ENCODE measurements at places on chromosomes 6 and 20. TPM values are rescaled to one million over a fixed set of nuclear protein-coding genes. Genes with fewer than 3 reads are reported as not detected.

Gene LTB
- not detected for total RNA-seq

DNA sequence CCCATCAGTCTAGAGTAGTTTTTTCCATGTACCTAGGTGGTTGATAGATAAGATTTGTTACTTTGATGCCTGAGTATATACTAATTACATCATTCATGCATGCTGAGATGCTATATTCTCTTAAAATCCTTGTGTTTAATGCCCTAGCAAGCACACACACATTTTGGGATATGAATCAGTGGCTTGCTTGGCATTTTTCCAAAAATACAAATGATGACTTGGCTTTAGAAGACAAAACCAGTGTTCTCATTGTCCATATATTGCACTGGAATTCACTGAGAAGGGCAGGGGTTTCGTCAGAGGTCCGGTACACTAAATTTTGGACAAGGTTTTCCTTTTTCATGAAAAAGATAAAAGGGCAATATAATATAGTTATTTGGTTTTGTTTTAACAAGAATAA, 24.9 kb downstream of the GTPBP2 start:
- peak; percentile 17 for DNase-seq

GRCh38 chr6:57261926-57262325, 39.8 kb upstream of the RAB23 start:
- DNase-seq: no peak

DNA sequence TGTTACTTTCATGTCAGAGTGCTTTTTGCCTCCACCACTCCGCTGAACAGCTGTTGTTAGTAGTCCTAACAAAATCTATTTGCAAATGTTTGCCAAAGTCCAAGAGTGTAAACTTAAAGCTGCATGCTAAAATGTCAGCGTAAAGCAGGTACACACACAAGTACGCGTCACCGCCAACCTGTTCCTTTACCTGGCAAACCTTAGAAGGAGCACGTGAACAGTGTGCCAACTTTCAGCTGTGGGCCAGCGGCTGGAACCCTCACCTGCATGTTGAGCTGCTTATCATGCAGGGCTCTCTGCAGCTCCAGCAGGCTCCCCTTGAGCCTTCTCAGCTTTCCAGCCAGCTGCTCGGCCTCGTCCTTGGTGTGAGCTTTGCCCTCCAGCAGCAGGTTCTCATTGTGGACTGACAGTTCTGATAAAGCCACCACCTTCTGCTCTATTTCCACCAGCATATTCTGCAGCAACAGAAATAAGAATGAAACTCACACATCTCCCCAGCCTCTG, 359.3 kb downstream of the SYNE1 start:
- no peak for DNase-seq

DNA sequence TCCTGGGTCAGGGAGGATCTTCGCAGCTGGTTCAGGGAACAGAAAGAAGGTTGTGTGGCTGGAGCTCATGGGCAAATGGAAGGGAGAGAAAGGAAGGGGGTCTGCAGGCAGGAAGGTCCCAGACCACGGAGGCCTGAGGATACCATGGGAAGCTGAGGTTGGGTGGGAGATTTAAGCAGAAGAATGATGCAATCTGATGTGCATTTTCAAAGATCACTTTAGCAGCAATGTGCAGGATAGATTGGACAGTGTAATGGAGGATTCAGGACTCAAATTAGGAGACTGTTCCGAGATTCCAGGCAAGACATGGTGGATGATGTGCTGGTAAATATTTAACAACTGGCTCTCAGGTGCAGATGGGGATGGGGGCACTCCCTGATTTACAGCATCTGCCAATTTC, 5.8 kb upstream of the RRBP1 start:
- DNase-seq: no peak

DNA sequence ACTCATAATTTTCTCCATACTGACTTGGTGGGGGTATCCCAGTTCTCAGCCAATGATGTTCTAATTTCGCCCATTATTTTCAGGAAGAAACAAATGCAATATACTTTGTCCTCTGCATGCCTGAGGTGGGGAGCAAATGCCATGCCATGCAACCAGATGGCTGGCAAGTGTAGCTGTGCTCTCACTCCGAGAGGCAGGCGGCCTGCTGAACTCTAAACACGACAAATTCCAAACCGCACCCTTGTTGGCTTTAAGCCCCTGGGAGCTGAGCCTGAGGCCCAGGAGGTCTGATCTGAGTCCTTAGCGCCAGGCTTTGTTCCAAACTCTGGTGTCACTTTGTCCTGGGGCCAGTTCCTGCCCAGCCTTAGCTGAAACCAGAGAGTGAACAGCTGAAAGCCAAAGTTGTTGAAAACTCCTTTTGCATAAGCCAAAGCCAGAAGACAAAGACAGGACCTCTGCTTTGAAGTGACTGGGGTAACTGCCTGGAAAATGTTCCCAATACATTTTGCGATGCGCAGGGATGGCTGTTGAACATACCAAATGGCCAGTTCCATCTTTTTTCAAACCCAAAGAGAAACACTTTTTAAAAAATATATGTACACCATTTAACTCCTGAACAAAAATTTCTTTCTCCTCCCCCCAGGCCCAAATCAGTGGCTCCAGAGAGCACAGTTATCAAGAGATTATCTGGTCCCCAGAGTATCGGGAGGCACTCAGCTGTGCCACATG, 46.2 kb downstream of the TTI1 start:
- no peak for DNase-seq

Gene OPN5
- total RNA-seq: not detected

GRCh38 chr20:25084626-25085187, 2.8 kb upstream of the VSX1 start:
- DNase-seq: no peak

- no peak for DNase-seq
Measured at GRCh38 chr20:49797344-49797615, 15.3 kb upstream of the SLC9A8 start.

GRCh38 chr6:47811443-47811842, 29.6 kb downstream of the OPN5 start:
- DNase-seq: no peak

DNA sequence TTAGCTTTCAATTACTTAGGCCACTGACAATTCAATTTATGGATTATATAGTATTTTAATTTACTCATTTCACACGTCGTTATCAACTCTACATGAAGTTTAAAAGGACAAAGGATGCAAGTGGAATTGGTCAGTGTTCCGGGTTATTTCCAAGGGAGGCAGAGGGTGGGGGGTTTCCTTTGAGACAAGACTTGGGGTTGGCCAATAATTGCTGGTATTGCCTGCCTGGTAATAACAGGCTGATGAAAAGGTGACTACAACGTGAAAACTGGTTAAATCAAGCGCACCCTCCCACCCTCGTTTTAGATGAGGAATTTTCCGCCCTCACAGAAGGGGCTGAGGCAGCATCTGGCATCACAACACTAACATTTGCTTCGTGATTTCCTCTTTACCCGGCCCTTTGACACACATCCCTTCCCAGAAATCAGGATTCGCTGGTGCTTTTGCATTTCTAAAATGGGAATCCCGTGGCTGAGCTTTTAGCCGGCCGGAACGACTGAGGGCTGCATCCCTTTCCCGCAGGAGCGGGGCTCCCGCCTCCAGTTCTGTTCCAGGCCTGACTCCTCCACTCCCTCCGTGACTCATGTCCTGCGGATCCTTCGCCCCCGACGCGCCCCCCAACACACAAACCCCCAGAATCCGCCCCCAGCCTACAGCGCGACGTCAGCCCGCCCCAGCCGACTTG, 999 bp upstream of the PIM1 start:
- no peak for DNase-seq

GRCh38 chr20:12207875-12208274, 290.2 kb downstream of the BTBD3 start:
- peak; percentile 54 for DNase-seq

Gene EMILIN3
- 1.7 TPM for total RNA-seq

DNA sequence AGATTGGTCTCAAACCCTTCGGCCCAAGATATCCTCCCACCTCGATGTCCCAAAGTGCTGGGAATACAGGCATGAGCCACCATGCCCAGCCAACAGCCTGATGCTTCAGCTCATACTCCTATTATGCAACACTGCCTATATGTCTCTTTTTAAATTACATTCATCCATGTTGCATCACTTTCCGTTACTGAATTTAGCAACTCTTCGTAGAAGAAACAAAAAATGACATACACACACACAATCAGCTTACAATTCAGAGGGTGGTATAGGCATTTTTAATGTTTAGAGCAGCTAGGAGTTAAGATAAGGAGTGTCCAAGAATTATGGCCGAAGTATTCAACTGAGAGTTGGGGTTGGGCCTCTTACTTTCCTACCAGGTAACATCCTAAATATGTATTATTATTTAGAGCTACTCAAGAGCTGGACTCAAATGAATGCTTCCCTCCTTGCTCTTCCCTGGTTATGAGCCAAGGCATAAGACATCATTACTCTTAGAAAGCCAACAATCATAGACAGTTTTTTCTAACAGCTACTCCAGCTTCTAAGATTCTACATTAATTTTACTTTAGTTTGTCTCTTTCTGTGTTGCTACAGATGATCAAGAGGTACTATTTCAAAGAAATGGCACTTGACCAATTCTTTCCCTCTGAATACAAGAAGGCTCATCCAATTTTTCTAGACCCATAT, 62.0 kb upstream of the BMP5 start:
- DNase-seq: no peak

Gene USP49
- 10.5 TPM for total RNA-seq

DNA sequence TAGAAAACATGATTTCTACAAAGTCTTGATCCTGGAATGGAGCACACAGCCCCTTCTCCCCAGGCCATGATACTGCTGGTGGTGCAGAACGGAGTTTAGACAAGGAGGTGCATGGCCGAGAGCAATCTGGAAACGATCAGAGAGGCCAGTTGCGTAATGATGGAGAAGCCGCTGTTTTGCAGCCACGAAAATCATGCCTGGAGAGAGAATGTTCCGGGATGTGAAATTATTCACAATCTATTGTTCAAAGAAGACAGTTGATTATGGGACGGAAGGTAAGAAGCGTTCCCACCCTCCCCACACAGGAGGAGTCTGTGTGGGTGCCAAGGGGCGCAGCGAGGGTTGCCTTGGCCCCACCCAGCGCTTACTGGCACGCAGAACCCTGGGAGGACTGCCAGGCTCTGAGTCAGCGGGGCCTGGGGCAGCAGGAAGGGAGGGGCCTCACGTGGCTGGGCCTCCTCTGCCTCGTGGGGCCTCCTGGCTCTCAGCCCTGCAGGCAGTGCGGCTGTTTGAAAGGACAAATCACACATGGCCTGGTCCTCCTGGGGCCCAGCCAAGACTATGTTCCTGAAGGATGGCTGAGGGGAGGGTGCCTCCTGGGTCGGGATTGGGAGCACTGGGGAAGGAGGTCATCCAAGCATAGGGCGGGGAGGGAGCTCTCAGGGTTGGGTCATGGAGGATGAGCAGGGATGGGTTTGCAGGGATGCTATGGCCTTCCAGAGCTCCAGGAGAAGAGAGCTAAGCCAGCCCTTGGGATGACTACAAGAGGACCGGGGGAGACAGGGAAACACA, 8.7 kb upstream of the AP5S1 start:
- DNase-seq: peak; percentile 98

Gene BNIP5
- total RNA-seq: not detected

DNA sequence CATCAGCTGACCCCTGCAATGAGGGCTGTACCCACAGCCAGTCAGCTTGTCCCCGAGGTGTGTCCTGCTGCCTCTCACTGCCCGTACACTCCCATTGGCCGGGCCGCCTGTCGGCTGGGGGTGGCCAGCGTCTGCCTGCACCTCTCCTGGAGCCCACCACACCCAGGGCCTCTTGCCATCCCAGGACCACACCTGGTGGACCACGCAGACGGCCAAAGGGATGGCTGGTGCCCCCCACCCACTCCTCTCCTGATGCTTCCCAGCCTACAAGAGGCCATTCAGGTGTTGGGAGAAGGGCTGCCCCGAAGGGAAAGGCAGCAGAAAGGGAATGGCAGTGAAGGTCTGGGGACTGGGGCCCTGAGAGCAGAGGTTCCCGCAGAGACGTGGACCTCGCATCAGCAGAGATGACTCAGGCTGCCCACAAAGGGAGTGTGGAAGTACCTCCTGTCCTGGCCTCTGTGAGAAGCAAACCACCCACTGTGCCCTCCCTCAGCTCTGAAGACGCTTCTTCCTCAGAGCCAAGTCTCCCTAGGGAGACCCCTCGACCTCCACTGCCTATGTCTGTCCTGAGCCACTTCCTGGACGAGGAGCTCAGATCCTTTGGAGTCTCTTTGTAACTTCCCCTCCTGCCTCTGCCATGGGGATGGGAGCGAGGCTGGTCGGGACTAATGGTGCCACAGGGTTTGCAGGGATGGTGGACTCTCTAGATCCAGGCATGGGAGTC, 60.9 kb downstream of the PYGB start:
- DNase-seq: no peak

- no peak for DNase-seq
Measured at GRCh38 chr20:53270792-53271375, 298.7 kb downstream of the TSHZ2 start.

DNA sequence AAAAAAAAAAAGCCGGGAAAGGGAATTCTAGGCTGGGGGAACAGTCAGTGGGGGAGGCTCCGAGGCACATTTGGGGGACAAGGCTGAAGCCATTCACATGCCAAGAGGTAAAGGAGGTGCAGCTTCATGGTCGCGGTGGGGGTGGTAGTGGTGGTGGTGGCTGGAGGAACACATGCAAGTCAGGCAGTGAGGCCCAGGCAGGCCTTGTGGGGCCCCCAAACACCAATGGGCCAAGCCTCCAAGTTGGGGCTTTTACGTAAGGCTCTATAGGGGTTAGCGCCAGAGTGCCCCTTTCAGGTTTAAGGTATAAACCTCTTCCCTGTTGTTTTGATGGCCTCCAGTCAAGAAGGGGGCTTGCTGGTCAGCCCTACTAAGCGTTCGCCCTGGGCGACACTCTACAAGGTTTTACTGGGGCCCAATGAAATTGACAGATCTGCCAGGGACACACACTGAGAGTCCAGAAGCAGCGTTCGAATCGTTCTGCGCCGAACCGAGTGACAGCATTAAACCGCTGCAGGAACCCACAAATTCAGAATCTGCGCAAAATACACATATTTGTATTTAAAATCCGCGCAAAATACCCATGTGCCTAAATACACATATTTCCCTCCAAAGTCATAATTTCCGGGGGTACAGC, 818 bp upstream of the AP5S1 start:
- DNase-seq: no peak

DNA sequence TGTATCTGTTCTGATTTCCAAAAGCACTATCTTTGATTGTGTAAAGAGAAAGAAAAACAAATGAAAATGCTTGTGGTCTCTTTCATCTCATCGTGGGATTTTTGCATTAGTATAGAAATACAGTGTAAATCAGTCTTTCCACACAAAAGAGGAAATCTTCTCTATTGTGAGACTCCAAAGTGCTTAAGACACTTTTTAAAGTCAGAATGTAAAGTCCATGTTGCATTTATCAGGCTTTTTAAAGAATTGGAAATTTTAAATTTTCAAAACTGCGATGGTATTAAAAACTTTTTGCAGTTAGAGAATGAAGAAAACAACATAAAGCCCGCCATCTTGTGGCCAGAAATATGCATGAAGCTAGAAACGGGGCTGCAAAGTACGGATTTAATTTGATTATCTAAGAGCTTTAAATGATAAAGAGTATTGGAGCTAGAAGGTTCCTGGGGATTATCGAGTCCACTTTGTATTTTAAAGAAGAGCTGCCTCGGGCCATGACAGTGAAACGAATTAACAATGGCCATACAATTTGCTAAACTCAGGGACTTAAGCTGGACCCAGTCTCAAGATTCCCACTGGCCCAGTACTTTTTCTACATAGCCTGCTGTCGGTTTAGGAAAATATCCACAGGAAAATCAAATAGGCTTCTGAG, 339.6 kb downstream of the ARHGAP18 start:
- peak; percentile 73 for DNase-seq
